ENCODE measurements at places on chromosomes 1 and 21.

DNA sequence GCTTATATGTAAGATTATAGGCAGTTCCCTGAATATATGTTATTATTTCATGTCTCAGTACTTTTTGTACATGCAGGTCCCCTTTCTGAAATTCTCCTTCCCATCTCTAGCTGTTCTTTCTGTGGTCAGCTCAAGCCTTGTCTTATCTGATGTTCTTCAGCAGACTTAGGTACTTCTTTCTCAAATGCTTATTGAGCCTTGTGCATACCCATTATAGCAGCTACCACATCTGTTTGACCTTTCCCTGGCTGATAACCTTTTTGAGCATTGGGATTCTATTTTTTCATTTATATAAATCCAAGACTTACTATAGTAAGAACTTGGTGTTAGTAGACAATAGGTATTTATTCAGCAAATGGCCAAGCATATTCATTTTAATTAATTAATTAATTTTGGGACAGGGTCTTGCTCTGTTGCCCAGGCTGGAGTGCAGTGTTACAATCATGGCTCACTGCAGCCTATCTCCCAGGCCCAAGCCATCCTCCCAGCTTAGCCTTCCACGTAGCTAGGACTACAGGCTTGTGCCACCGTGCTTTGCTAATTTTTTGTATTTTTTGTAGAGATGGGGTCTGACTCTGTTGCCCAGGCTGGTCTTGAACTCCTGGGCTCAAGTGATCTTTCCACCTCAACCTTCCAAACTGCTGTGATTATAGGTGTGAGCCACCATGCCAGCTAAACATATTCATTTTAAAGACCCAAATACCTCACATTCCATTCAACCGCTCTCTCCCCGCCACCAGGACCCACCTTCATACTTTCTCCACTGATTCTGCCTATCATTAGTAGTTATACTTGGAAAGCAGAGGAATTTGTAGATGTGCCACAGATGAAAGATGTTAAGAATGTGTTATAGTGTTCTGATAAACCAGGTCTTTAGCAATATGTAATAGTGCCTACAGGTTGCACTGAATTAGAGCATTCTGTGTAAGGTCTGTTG, 16.7 kb downstream of the TIPRL start:
- no peak for DNase-seq

DNA sequence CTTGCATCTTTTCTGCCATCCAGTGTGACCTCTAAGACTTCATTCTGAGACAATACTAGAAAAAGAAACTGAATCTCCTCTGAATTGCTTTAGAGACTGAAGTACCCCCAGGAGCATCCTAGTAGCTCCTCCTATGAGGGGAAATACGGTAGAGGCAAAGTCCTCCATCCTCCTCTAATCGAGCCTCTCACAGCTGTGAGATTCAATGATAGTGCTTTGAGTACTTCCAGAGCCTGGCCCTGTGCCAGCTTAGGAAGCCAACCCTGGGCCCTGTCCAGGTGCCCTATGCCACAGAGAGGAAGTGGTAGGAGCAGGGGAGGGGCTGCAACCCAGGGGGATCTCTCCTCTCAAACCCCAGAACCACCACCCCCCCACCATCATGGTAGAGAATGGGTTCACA, 10.7 kb downstream of the RORC start:
- DNase-seq, result no peak

DNA sequence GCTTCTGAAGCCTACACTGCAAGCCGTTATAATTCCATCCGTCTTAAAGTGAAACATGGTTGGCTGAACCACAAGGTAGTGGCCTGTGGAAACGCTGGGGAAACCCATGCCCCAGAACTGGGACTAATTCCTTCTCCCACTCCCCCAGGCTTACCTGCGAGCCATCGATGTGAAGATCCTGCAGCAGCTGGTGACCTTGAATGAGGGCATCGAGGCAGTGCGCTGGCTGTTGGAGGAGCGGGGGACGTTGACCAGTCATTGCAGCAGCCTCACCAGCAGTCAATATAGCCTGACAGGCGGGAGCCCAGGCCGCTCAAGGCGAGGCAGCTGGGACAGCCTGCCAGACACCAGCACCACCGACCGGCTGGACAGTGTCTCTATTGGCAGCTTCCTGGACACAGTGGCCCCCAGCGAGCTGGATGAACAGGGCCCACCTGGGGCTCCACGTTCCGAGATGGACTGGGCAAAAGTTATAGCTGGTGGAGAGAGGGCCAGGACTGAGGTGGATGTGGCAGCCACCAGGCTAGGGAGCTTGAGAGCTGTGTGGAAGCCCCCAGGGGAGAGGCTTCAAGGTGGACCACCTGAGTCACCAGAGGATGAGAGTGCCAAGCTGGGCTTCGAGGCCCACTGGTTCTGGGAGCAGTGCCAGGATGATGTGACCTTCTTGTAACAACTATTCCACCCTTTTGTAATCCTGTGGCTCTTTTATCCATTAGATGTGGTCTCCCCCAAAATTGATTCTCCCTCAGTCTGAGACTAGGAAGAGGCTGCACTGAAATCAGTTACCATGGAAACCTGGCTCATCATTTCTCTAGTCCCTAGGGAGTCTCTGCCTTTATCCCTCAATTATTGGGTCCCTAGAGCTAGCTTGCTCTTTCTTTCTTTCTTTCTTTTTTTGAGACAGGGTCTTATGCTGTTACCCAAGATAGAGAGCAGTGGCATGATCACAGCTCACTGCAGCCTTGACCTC, 16.7 kb downstream of the LURAP1 start:
- DNase-seq, result no peak

- DNase-seq, result no peak
Observed at GRCh38 chr1:119647228-119647733, 785 bp downstream of the ZNF697 start.

GRCh38 chr1:84675106-84675505, 15.2 kb downstream of the SSX2IP start:
- no peak for DNase-seq

- DNase-seq, result no peak
Observed at GRCh38 chr1:218348628-218349071, 3.5 kb downstream of the TGFB2 start.

- no peak for DNase-seq
Observed at GRCh38 chr1:12159816-12160215, 7.0 kb upstream of the TNFRSF1B start.

DNA sequence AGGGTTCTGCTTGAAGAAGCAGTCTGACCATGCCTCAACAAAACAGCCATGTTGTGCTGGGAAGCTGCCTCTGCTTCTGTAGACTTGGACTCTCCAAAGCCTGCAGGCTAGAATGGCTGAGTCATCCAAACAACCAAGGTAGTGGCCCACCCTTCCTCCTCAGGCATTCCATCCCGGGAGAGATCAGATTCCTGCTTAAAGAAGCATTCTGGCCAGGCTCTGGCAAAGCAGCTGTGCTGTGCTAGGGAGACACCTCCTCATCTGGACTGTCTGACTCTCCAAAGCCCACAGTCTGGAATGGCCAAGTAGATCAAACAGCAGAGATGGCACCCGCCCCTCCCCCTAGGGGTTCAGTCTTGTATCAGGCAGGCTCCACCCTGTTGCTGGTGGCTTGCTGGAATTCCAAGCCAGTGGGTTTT, 38.3 kb upstream of the F3 start:
- no peak for DNase-seq

- DNase-seq, result no peak
Observed at GRCh38 chr1:93518516-93518915, 70.6 kb downstream of the FNBP1L start.

- peak; percentile 46 for DNase-seq
Observed at GRCh38 chr1:160550572-160551034, 27.5 kb upstream of the SLAMF6 start.

DNA sequence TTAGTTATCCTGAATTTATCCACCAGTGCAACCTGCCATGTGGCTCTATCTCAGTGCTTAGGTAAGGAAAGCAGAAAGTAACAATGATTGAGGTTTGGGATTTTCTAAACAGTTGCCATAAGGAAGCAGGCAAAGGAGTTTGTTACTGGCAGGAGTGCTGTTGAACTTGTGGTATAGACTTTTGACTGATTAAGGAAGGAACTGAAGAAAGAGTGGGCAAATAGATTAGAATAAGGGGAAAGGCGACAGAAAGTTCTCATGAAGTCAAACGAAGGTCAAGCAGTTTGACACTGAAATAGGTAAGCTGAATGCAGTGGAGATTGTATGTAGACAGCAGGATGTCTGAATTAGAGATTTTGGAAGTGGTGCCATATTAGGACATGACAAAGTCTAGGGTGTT, 24.2 kb upstream of the CR2 start:
- no peak for DNase-seq

- DNase-seq, result no peak
Observed at GRCh38 chr1:204468206-204468605, 26.4 kb downstream of the PIK3C2B start.

- DNase-seq, result no peak
Observed at GRCh38 chr1:211336775-211337174, 10.1 kb downstream of the TRAF5 start.

DNA sequence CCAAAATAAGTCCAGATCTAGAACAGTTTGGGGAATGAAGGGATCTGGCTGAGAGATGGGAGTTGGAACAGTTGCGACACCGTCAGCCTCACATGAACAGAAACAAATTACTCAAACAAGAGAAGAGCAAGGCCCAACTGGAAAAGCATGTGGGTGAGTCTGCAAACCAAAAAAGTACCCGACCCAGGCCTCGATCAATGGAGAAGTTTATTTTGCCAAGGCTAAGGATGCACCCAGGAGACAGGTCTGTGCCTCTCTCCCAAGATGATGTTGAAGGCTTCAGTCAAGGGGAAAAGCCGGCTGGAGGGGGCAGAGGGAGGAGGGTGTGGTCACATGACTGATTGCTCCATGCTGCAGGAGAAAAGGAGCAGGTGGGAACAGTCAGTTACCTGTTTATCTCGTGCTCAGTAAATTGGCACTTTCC, 42.3 kb downstream of the KRTAP10-1 start:
- DNase-seq, result no peak

- no peak for DNase-seq
Observed at GRCh38 chr1:60502506-60502905, 428.9 kb upstream of the C1orf87 start.

GRCh38 chr21:26032263-26032662, 138.3 kb downstream of the APP start:
- no peak for DNase-seq

- no peak for DNase-seq
Observed at GRCh38 chr1:44785029-44785380, 3.0 kb downstream of the BEST4 start.

- no peak for DNase-seq
Observed at GRCh38 chr21:21605521-21605920, 607.3 kb downstream of the NCAM2 start.

- peak; percentile 44 for DNase-seq
Observed at GRCh38 chr1:87335175-87335884, 6.7 kb downstream of the LMO4 start.

DNA sequence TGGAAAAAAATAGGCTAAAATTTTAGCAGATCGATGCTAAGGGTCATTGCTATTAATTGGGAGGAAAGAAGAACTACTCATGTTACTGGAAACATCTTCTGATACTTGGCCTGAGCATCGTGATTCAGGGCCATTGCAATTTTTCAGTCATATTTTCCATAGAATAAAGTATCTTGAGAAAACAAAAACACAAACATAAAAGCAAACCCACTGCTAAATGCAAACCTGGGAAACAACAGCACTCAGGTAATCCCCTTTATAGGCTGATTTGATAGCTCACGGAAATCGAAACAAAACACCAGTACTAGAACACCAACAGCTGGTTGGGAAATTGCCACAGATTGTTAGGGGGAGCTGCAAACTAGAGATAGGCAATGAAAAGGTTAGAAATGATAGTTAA, 172.9 kb upstream of the ESRRG start:
- DNase-seq, result no peak

DNA sequence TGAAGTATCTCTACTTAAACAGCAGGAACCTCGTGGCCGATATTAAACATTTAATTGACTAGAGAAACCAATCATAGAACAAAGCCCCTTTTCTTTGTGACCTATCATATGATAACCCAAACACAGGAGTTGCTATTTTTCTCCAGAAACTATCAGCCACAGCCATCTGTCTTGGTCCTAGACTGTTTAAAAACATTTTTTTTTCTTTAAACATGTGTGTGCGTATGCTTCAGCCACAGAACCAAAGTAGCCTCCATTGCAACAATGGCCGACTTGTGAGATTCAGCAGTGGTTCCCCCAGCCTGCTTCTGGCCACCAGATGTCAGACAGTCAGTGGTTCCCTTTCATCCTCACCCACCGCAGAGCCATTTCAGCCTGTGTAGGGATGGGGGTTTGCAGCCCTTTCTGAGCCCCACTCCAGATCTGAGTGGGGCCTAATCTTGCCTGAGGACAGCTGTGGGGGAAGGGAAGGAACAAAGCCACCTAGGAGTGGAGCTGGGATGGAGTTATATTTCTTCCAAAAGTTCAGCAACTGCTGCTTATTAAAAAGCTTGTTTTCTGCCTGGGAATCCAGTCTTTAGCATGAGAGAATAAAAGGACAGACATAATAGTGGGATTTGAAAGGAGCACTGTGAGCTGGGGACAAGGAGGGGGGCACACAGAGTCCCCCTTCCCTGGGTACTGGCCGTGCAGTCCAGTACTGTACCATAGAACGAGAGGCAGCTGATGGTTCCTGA, 11.7 kb upstream of the IGSF3 start:
- DNase-seq, result no peak

DNA sequence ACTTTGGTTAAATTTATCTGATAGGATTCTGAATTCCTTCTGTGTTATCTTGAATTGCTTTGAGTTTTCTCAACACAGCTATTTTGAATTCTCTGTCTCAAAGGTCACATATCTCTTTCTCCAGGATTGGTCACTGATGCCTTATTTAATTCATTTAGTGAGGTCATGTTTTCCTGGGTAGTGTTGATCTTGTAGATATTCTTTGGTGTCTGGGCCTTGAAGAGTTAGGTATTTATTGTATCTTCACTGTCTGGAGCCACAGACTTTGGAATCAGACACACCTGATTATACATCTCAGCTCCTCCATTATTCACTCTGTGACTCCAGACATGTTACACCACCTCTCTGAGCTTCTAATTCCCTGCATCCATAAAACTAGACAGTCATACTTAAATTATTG, 34.2 kb upstream of the ETS2 start:
- no peak for DNase-seq

DNA sequence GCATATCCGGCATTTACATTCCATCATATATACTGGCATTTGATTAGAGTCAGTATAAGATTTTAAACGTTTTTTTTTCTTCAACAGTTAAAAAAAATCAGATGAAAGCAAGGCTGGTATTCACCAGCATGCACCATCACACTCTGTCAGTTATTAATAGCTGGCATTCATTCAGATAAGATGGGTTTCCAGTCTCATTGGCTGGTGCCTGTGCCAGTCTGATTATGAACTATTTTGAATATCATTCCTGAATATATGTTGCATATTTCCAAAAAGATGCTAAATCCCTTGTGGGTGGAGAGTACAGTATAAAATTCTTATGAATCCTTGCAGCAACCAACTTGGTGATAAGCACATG, 211.7 kb downstream of the GPATCH2 start:
- no peak for DNase-seq

GRCh38 chr1:209767706-209768105, 11.9 kb downstream of the TRAF3IP3 start:
- no peak for DNase-seq

DNA sequence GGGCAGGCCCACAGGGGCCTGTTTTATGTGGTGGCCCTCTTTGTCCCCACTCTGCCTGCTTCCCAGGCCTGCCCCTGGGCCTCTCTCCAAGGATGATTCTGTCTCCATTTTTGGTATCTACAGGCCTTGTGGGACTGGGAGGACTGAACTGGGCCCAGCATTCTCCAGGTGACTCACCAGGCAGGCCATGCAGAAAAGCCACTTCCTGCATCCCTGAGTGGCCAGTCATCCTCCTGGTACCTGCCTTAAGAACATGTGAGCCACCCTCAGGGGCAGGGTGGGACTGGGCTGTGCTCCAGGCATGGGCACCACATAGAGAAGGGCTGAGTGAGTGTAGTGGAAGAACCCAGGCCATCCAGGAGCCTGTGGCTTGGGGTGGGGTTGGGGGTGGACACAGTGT, 20.0 kb upstream of the BCAR3 start:
- no peak for DNase-seq
